Hepatocyte (in vitro differentiated cells): ENCODE measurements at places on chromosomes 4 and X. TPM values are rescaled to one million over a fixed set of nuclear protein-coding genes. Genes with fewer than 3 reads are reported as not detected.

AKAP14 gene
- not detected in 2 replicates for total RNA-seq

CCNG2 gene
- total RNA-seq, result 127 and 134 TPM in 2 replicates

GAGE1 gene
- total RNA-seq, result not detected in 2 replicates

LIMCH1 gene
- 13.3 and 16.3 TPM in 2 replicates for total RNA-seq

GRCh38 chrX:44344194-44344593 is 722 bp upstream of the EFHC2 start:
- no peak for DNase-seq
- H3K4me1 ChIP-seq, result no peaks in the 10 kb centered on the region
- no peaks in the 10 kb centered on the region for H3K27me3 ChIP-seq
- no peak overlapping the region for H3K4me3 ChIP-seq
- H3K27ac ChIP-seq, result peak overlapping the region; percentile 73

DNA sequence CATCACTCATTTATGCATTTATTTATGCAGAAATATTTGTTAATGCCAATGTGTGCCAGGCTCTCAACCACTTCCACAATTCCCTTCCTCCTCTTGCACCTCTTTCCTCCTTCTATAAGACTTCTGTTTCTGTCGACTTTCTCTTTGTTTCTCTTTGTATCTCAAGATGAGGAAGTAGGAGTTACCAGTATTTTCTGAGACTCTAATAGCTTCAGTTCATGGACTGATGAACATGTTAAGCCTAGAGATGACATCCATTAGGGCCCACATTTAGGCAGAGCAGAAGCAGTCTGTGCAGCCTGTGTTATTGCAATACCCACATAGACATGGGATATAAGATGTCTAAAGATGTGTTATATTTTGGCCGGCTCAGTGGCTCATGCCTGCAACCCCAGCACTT is 241.8 kb upstream of the SMIM31 start:
- H3K4me1 ChIP-seq, result no peaks in the 10 kb centered on the region
- no peaks in the 10 kb centered on the region for H3K27me3 ChIP-seq
- H3K27ac ChIP-seq, result no peak overlapping the region
- H3K4me3 ChIP-seq, result no peak overlapping the region

DNA sequence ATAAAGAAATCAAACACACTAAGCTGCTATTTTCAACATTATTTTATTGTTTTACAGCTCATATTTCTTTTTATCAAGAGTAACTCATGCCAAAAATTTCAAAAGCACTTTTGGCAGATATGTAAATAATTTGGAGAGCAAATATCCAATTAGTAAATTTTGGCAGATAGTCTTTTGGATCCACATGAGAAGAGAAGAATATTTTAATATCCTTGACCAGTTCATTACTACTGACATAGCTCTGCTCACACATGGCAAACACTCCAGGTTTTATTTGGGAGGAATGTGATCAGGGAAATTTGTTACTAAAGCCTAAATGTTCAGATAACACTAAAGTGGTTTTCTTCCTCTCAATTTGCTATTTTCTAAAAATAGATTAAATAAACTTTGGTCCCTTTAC is 1054.3 kb downstream of the FAT4 start:
- H3K4me3 ChIP-seq, result no peak overlapping the region
- no peaks in the 10 kb centered on the region for H3K36me3 ChIP-seq
- no peaks in the 10 kb centered on the region for H3K27me3 ChIP-seq

GRCh38 chr4:23369331-23369730 is 520.5 kb downstream of the PPARGC1A start:
- H3K27me3 ChIP-seq, result no peaks in the 10 kb centered on the region
- H3K4me1 ChIP-seq, result peaks cover 13% of the 10 kb centered on the region
- no peak for DNase-seq
- H3K27ac ChIP-seq, result no peak overlapping the region

GRCh38 chr4:175656649-175657048 is 155.4 kb downstream of the GPM6A start:
- H3K4me1 ChIP-seq, result no peaks in the 10 kb centered on the region
- no peak overlapping the region for H3K4me3 ChIP-seq
- H3K36me3 ChIP-seq, result no peaks in the 10 kb centered on the region
- H3K27ac ChIP-seq, result no peak overlapping the region
- DNase-seq, result no peak

DNA sequence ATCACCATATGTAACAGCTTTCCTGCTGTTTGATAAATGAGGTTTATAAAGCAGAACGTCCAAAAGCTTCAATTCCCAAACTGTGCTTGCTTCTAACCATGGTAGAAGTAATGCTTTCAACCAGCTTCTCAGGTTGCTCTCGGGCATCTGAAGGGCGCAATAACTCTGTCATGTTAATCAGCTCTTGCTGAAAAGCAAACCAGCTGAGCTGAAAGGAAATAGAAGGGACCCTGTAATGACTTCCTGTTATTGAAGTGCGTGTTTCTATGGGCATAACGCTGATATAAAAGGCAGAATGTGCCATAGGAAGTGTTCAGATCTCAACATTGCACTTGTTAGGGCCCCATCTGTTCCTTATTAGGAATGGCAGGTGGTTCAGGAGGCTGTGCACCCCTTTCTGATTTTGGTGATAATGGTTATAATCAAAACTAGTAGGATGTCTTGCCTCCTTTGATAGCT is 21.2 kb downstream of the HERC3 start:
- H3K36me3 ChIP-seq, result no peaks in the 10 kb centered on the region
- peaks cover 24% of the 10 kb centered on the region for H3K4me1 ChIP-seq
- DNase-seq, result no peak
- H3K27me3 ChIP-seq, result no peaks in the 10 kb centered on the region
